ENCODE measurements at places on chromosomes 2 and 18. TPM values are rescaled to one million over a fixed set of nuclear protein-coding genes. Genes with fewer than 3 reads are reported as not detected.

DNA sequence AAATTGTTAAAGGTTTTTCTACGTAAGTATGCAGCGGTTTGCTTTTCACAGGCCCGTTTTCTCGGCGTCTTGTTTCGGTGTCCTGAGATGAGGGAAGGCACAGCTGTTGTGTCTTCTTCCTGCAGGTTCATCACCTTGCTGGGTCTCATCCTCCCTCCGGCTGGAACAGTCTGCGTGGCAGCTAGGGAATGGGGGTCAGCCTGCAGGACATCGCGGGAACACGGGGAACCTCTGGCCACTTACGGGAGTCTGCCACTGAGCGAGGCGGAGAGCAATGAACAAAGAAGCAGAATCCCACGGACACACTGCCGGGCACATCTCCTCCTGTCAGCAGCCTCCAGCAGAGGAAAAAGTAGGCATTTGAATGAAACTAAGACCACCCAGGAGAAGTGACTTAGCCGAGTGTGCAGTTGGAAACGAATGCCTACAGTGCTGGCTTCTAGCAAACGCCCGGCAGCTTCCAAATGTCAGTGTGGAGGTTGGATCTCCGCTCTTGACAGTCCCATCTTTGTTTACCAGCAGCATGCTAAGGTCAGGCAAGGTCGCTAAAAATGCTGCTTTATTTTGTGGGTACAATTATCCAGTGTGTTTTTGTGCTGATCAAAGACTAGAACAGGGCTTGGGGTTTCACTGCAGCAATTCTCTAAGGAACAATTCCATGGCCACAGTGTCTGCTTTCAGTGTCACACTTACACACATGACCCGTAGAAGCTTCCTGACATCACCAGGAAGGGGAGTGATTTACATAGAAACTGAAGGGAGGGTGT, 109.8 kb upstream of the SEC11C start:
- no peak overlapping the region for H3K27ac ChIP-seq
- no peaks in the 10 kb centered on the region for H3K36me3 ChIP-seq
- H3K4me3 ChIP-seq: no peak overlapping the region
- DNase-seq: no peak
- no peaks in the 10 kb centered on the region for H3K27me3 ChIP-seq

REG3G gene
- total RNA-seq: not detected

- H3K4me1 ChIP-seq: no peaks in the 10 kb centered on the region
- no peaks in the 10 kb centered on the region for H3K36me3 ChIP-seq
- DNase-seq: no peak
- H3K4me3 ChIP-seq: no peak overlapping the region
- no peaks in the 10 kb centered on the region for H3K27me3 ChIP-seq
These were observed 53.1 kb downstream of the CHRNA1 start for GRCh38 chr2:174711206-174711605.

SDC1 gene
- 0.10 TPM for total RNA-seq

RNF152 gene
- not detected for total RNA-seq

DNA sequence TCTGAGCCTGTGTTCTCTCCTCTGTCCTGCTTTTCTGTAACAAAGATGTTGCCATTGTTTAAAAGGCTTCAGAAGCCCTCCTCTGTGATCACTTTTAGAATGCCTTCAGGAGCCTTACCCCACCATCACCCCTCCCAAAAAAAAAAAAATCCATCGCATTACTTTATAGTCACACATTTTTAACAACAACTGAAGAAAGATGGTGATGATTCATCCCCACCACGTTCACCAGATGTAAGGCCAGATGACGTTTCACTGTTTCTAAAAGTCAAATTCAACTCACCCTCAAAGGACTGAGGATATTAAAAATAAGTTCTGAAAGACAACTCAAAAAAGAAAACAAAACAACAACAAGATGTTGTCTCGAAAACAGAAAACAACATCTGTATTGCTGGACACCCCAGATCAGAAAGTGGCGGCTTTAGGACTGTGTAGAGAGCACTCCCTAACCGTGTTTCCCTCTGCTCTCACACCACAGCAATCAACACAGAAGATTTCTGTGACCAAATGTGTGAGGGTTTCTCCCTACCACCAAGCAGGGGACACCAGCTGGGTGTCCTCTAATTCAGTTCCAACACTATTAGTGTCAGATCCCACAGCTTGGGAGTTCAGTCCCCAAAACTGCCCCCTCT, 61.9 kb upstream of the CREB1 start:
- DNase-seq: no peak
- H3K36me3 ChIP-seq: no peaks in the 10 kb centered on the region
- no peak overlapping the region for H3K4me3 ChIP-seq
- H3K27me3 ChIP-seq: no peaks in the 10 kb centered on the region
- no peak overlapping the region for H3K27ac ChIP-seq

ABCG5 gene
- not detected for total RNA-seq

DNA sequence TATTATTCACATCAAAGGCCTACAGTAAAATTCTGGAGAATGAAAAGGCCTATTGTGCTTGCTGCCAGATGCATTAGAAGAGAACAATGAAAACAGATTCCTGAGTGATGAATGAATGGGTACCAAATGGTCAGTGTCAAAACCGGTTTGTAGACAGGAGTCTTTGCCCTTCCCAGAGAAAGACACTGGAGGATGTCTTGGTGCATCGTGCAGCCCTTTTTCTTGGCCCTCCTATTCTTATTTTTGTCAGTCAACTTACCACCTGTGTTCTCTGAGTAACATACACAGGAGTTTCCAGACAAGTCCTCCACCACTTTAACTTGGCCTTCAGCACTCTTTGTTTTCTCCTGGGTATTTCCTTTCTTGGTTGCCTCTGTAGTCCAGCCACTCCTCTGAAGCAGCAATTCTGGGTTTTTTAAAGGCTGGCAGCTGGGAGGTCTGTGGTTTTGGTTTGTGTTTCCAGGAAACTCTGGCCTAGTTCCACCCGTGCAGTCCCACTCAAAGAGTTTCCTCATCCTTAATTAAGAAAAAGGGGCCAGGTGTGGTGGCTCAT, 29.4 kb downstream of the PSTPIP2 start:
- no peaks in the 10 kb centered on the region for H3K27me3 ChIP-seq
- no peak for DNase-seq
- H3K36me3 ChIP-seq: no peaks in the 10 kb centered on the region
- peaks cover 40% of the 10 kb centered on the region for H3K4me1 ChIP-seq
